ENCODE measurements at places on chromosomes 1 and 21. TPM values are rescaled to one million over a fixed set of nuclear protein-coding genes. Genes with fewer than 3 reads are reported as not detected.

Gene CADM3
- 6.0 TPM for total RNA-seq

Gene KIF17
- 3.0 TPM for total RNA-seq

Gene RABIF
- total RNA-seq = 1.3 TPM

Gene FCGR3B
- total RNA-seq = not detected

Gene ZSWIM5
- total RNA-seq = 4.7 TPM

Gene VWA5B1
- total RNA-seq = not detected

Gene SHISAL2A
- total RNA-seq = not detected

Gene DYNLT5
- 1.4 TPM for total RNA-seq

Gene SYF2
- 44.7 TPM for total RNA-seq

Gene SAMD13
- 1.4 TPM for total RNA-seq

Gene KRTAP19-3
- not detected for total RNA-seq

Gene LPAR3
- total RNA-seq = 3.6 TPM

Gene SPRR3
- not detected for total RNA-seq

Gene MRPL39
- total RNA-seq = 7.6 TPM

Gene LCE1E
- total RNA-seq = not detected

Gene ARHGEF16
- not detected for total RNA-seq

GRCh38 chr1:63731117-63732043, 42.4 kb upstream of the ROR1 start:
- peak; percentile 94 for DNase-seq

DNA sequence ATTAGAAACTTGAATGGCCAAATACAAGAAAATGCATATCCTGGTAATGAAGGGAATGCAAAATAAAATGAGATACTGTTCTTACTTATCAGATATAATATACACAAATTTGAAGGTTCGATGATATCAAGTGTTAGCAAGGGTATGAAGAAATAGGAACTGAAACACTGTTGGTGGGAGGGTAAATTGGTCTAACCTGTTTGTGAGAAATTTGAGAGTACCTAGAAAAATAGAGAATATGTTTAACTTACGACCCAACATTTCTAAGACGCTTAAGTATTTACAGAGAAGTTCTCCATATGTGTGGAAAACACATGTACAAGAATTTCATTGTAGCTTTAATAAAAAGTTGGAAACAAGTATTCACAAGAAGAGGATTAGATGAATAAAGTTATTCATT, 25.9 kb downstream of the ATG4C start:
- no peak for DNase-seq

DNA sequence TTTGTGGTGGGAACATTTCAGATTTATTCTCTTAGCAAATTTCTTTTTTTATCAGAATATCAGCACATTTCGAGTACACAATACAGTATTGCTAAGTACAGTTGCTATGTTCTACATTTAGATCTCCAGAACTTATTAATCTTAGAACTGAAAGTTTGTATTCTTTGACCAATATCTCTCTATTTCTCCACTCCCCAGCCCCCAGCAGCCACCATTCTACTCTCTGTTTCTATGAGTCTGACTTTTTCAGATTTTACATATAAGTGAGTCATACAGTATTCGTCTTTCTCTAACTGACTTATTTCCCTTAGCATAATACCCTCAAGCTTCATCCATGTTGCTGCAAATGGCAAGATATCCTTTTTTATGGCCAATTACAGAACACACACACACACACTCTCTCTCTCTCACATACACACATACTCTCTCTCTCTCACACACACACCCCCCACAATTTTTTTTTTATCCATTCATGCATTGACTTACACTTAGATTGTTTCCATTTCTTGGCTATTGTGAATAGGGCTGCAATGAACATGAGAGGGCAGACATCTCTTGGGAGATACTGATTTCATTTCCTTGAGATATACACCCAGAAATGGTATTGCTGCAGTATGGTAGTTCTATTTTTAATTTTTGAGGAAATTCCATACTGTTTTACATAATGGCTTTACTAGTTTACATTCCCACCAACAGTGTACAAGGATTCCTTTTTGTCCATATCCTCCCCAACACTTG, 15.7 kb downstream of the RPTN start:
- no peak for DNase-seq

GRCh38 chr1:17097787-17098186, 21.5 kb downstream of the PADI2 start:
- DNase-seq = no peak

GRCh38 chr1:217115404-217116380, 392.5 kb upstream of the ESRRG start:
- DNase-seq = no peak

- DNase-seq = no peak
These were observed 112.2 kb downstream of the LRRC7 start for GRCh38 chr1:69679965-69680364.

DNA sequence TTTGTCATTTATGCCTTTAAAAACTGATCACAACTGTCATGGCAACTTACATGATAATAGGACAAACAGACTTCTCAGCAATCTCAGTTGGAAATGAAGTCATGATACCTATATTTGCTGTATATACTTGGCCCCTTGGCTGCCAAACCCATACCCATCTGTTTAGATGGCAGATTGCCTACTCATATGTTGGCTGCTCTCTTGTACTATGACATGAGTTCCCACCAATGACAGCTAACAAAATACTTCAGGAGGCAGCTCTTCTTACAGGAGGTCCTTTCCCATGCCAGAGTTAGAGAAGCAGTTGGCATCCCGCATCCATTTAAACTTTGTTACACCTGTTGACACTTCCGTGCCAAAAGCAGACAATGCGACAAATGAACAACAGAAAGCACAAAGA, 603.1 kb upstream of the ADGRL2 start:
- DNase-seq = no peak

GRCh38 chr1:50847303-50847702, 112.8 kb downstream of the FAF1 start:
- no peak for DNase-seq

DNA sequence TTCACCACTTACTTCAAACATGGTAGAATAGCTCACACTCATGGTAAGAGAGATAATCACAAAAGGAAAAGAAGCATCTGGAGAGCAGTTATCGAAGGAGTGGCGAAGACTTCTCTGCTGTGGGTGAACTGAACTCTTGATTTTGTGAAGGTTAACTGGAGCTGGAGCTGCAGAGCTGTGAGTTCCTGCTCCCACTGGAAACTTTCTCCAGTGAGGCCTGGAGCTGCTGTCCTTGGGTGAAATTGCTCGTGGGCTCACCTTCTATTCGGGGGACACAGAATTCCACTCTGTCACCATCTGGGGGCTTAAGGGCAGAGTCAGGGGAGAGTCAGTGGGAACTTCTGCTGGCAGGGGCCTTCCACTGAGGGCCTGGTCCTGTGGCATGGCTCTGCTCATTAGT, 45.9 kb downstream of the MAB21L3 start:
- DNase-seq = no peak

GRCh38 chr1:242005866-242006535, 7.1 kb upstream of the MAP1LC3C start:
- DNase-seq = peak; percentile 48

DNA sequence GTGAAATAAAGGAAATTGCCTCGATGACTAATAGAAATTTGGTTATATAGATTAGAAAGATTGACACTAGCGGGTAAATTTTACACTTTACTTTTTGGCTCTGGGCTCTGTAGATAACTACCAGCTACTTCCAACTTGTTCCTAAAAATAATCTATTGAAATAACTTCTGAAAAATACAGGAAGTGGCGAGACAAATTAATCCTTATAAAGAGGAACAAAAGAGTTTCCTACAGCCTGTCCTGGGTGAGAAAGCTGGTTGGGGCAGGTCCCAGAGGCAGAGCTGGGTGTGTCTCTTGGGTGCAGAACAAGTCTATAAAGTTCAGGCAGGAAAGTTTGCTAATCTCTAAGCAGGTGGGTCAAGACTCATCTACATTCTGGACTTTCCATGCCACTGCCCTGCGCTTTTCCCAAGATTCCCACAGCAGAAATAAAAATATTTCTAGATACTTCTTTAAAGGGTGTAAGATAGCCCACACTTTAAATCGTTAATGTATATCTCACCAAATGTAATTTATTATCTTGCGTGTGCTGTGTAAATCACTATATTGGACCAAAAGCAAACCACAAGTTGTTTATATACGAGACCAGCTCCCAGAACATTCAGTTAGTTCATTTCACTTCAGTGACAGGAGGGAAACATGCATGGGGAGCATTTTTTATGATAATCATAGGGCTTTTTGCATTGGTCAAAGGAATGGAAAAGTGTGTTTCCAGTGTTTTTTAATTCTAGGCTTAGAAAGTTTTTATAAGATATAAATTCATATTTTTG, 70.1 kb upstream of the NRIP1 start:
- no peak for DNase-seq

DNA sequence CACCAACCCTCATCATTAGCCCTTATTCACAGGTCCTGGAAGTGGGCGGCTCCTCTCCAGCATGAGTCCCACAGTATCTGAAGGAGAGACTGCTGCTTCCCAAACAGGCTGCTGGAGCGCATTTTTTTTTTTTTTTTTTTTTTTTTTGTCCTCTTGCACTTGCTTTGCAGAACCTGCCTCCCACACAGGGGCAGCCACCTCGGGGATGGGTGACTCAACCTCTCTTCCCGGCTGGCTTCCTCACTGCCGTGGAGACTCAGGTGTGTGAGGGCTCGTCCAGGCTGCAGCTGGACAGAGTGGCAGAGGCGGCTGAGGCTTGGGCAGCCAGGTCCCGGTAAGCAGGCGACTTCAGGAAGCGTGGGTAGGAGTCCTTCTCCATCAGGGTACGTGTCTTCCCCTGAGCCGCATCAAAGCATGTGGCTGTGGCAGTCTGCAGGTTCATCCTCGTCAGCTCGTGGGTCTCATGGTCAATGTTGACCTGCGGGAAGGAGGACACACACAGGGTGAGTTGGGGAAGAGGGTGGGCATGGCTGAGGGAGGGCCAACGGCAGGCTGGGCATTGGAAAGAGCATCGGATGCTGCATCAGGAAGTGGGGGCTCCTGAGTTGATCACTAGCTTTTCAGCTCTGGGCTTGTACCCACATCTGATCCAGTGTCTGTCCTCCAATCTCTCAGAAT, 4.0 kb downstream of the RGS16 start:
- no peak for DNase-seq

GRCh38 chr1:187374082-187374481, 545.3 kb downstream of the PLA2G4A start:
- DNase-seq = no peak

GRCh38 chr1:175341631-175342429, 149.3 kb upstream of the KIAA0040 start:
- no peak for DNase-seq

DNA sequence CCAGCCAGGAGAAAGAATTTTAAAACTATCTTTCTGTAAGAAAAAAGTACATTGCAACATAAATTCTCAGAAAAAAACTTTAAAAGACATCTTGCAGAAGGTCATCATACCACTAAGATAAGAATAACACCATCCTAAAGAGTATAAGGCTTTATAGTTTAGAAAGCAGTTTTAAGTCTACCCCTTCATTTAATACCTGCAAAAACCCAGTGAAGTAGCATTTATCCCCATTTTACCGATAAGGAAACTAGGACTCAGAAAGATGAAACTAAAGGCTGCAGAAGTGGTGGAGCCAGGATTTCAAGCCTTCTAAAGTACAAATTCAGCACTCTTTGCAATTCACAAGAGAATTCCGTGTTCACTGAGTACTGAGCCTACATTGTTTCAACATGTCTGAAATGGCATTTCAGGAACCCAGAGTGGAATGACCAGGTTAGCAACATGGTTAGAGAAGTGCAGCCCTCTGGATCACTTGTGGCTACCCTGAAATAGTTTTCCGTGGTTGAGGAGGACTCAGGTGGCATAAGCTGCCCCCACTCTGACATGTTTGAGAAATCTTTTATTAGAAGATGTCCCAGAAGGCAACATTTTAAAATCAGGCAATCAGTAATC, 6.7 kb downstream of the MYCL start:
- peak; percentile 39 for DNase-seq

- DNase-seq = no peak
These were observed 134.3 kb downstream of the NR5A2 start for GRCh38 chr1:200161801-200162200.

DNA sequence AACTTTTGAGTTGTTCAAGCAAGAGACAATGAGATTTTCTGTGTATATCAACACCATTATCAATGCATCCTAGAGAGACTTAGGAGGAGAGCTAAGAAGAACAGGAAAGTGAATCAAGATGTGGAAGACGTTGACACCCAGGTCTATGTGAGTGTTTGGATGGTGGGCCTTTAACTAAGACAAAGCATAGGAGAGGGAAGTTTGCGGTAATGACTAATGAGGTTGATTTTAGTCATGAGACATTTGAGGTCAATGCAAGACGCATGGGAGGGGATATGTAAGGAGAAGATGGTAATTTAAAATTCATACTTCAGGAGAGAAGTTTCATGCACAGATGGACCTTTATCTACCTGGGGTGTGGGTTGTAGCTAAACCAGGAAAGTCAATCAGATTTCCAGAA, 269.6 kb downstream of the VAV3 start:
- DNase-seq = no peak

GRCh38 chr1:164310166-164310565, 248.8 kb upstream of the PBX1 start:
- peak; percentile 60 for DNase-seq

GRCh38 chr1:200338451-200338850, 71.4 kb downstream of the ZNF281 start:
- DNase-seq = no peak

- DNase-seq = peak; percentile 3
These were observed 93.3 kb upstream of the WNT4 start for GRCh38 chr1:22236166-22236565.

GRCh38 chr1:150186789-150187559, 37.3 kb downstream of the PLEKHO1 start:
- peak; percentile 70 for DNase-seq

GRCh38 chr1:97074771-97075170, 353.2 kb downstream of the PTBP2 start:
- DNase-seq = no peak

GRCh38 chr1:20440785-20441200, 45.2 kb downstream of the CAMK2N1 start:
- peak; percentile 44 for DNase-seq

- no peak for DNase-seq
These were observed 216.0 kb downstream of the DENND1B start for GRCh38 chr1:197559244-197559643.

DNA sequence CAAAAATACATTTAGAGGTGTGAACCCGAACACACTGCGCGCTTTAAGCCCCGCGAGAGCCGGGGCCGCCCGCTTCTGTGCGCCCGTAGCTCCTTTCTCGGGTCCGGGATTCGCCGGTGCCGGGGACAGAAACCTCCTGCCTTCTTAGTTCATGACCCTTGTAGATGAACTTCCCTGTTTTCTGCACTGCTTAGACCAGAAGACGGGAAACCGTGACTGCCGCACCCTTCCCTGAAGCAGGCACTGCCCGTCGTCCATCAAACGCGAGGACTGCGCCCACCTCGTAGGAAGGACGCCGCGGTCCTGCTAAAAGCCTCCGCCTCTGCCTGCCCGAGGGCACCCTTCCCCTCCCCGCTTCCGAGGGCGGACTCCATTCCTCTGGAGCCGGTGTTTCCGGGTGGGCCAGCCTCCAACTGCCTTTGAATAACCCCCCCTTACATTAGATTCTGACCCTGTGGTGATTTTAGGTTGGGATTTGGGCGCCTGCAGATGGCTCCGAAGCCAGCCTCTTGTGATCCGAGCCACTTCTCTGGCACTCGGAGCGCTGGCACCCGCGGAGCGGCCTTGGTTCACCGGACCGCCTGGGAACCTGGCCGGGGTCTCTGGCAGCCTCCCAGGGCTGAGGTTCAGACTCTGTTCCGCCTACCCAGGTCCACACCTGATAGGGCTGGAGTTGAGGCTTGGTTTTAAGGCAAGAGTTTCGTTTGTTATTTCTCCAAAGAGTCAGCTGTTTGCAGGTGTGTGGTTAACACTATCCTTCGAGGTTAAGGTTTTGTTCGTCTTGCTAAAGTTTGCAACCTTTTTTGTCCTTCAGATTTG, 1.2 kb upstream of the PTTG1IP start:
- DNase-seq = peak; percentile 67

GRCh38 chr1:78044796-78045562, 787 bp upstream of the GIPC2 start:
- DNase-seq = no peak
